Thoracic aorta (tissue), 2 donors: ENCODE measurements at places on chromosomes 1 and 21.

- DNase-seq: no peak
Observed at GRCh38 chr1:178232949-178233348, 139.0 kb downstream of the RASAL2 start.

DNA sequence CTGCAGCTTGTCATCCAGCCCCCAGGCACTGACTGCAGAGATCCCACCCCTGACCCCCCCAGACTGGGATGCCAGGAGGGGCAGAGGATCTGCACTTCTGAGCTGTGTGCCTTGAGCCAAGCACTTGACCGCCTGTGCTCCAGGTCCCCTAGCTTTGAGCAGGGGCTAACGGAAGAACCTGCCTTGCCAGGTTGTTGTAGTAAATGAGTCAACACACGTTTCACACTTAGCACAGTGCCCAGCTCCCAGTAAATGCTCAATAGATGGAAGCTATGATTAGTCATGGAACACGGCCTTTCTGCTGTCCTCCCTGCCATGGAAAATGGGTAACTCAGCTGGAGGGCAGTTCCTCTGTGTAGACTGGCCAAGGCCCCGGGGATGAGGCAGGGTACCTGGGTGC is 24.1 kb downstream of the IFFO2 start:
- no peak for DNase-seq

DNA sequence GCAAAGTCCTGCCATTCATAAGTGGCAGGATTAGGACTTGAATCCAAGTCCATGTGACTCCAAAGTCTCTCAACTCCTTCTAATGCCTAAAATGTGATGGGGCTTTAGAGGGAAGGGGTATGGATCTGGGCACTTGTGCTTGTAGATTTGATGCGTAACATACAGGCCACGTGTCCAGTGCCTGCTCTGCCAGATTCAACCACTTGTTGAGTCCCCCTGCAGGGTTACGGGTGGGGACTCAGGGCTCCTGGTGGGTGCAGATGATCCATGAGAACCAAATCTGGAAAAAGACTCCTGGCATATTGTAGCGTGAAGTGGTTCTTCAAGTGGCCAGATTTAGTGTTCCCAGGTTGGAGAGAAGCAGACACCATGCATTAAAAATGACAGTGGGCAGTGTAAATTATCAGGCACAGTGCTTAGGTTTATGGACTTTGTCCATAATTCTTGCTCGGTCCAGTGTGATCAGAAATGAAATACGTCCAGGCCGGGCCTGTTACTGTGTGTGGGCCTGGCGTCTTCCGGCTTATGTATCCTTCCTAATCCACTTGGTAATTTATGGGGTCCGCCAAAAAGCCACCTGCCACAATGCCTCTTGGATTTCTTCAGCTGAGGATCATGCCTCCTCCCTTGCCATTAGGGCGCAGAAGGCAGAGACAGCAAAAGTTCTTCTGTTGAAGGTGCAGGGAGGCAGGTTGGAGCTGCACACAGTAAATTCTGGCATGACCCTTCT is 51.2 kb upstream of the LRP8 start:
- DNase-seq: no peak

DNA sequence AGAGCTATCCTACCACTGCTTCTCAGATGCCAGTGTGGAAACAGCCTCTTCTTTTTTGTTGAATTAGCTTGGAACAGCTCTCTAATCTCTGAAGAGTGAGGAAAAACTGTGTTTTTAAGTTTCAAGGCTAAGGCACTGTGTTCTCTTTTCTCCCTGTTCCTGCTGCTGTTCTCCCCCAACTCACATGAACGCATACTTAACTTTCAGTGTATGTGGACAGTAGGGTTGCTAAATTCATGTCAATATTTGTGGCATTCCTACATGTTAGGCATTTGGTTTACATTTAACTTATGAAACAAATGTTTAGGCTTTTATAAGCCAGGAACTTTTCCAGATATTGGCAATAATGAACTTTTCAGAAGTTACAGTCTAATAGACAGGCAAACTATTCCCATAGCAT is 6.8 kb downstream of the BACH1 start:
- DNase-seq: no peak

GRCh38 chr1:2412773-2413494 is 570 bp upstream of the PEX10 start:
- no peak for DNase-seq

- no peak for DNase-seq
Observed at GRCh38 chr1:215599418-215600074, 32.4 kb downstream of the KCTD3 start.

DNA sequence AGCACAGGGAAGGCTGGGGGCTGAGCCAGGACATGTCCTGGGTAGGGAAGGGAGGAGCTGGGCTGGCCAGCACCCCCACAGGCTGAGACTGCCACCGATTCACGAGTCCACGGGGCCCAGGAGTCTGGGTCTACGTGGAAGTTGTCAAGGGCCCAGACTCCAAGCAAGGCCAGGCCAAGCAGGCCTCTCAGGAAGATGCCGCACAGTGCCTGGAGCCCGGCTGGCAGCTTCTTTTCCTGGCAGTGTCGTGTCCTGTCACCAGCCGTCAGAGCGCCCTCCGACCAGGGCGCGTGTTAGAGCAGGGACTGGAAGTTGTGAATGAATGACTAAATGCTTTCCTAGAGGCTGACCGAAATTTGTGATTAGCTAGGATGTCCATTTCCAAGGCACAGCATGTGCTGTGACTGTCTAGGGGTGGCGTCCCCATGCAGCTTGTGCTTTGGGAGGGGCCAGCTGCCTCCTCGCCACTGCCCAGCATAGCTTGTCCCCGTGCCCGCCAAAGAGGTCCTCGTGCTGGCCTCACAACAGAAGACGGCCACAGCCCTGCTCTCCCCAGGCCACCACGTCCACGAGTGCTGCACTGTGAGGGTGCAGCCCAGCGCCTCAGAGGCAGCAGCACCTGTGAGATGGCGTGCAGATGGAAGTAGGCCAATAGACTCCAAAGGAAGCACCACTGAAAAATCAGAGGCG is 147.4 kb upstream of the COL6A1 start:
- no peak for DNase-seq

- DNase-seq: no peak
Observed at GRCh38 chr1:9992910-9993309, 4.1 kb upstream of the RBP7 start.

DNA sequence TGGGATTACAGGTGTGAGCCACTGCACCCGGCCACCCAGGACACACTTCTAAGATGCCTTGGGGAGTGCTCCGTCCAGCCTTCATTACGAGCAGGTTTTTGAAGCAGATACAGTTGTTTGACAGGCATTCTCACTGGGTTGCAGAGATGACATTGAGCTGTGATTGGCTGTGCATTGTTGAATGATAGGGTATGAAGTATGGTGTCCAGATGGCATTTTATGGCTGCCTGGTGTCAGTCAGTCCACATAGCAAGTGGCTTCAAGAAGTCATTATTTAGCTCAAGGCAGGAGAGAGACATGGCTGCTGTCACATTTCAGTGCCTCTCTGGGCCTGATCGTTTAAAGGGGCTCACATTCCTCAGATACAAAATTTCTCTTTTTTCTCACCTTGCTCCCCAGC is 14.8 kb upstream of the PADI2 start:
- DNase-seq: no peak

GRCh38 chr1:26771643-26772321 is 16.0 kb upstream of the PIGV start:
- DNase-seq: no peak

GRCh38 chr1:229557200-229557850 is 1.2 kb downstream of the ABCB10 start:
- DNase-seq: no peak

DNA sequence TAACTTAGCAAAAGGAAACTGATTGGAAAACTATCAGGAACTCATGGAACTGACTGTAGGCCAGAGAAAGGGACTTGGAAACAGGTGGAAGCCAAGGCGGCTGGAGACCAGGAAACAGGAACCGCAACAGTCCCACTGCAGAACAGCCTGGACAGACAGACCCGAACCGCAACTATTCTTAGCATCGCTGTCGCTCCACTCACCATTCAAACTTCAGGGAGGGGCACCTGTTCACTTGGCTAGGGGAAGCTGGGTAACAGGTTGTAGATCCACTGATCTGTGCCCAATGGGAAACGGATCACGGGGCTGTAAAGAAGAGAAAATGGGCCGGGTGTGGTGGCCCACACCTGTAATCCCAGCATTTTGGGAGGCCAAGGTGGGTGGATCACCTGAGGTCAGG is 61.9 kb downstream of the CLSTN1 start:
- no peak for DNase-seq

DNA sequence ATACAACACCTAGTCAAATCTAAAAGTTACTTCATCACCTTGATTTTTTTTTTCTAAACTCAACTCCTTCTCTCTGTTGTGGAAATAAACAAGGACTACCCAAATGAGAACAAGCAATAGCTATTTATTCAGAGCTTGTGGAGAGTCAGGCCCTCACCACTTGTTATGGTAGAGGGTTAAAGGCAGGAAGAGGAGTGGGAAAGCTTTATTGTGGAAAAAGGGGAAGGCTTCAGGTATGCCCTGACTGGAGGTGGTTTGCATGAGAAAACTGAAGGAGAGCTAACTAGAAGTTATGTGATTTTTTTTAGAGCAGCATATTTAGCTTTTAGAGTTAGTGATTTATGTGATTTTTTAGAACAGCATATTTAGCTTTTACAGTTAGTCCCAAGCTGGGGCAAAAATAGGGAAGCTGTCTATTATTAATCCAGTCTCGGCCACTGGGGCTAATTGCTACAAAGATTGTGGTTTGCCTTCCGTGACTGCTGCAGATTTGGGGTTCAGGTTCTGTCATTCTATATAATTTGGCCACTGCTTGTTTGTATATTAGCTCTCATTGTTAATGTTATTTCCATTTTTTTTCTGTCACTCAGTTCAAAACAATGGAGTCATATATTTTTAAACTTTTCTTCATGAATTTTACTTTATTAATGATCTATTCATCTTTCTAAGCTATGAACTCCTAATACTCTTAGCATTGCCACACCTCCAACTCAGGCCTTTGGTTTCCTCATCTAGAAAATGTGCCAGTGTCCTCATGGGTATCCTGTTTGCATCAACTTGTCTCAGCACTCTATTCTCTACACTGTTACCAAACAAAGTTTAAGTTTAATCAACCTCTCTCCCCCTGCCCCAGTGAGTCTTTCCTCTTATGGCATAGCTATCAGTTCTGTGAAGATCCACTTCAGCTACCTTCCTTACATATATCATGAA is 713.0 kb downstream of the BRINP3 start:
- DNase-seq: no peak

GRCh38 chr1:163230827-163231226 is 28.1 kb upstream of the RGS5 start:
- no peak for DNase-seq

DNA sequence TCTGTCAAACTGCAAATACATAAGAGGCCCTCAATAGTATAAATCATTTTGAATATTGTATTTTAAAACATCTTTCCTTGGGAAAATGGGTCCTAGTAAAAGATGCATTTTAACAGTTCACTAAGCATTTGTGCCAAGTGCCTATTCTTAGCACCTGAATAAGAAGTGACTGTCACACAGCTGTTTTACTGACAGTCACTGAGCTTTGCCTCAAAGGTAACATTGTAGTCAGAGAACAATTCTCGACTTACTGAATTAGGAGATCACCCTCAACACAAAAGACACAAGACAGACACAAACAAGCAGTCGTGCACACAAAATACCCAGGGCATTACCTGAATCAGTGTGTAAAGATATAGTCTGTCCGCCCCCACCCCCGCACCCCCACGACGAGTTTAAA is 408 bp downstream of the ESRRG start:
- DNase-seq: no peak

DNA sequence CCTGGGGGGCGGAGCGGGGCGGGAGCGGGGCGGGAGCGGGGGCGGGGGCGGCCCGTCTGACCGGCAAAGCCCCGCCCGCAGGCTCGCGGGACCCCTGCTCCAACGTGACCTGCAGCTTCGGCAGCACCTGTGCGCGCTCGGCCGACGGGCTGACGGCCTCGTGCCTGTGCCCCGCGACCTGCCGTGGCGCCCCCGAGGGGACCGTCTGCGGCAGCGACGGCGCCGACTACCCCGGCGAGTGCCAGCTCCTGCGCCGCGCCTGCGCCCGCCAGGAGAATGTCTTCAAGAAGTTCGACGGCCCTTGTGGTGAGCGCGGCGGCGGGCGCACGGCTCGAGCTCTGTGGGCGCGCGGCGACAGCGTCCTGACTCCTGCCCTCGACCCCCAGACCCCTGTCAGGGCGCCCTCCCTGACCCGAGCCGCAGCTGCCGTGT is 21.2 kb downstream of the AGRN start:
- DNase-seq: no peak

GRCh38 chr1:65059930-65060538 is 88.0 kb upstream of the AK4 start:
- DNase-seq: no peak

DNA sequence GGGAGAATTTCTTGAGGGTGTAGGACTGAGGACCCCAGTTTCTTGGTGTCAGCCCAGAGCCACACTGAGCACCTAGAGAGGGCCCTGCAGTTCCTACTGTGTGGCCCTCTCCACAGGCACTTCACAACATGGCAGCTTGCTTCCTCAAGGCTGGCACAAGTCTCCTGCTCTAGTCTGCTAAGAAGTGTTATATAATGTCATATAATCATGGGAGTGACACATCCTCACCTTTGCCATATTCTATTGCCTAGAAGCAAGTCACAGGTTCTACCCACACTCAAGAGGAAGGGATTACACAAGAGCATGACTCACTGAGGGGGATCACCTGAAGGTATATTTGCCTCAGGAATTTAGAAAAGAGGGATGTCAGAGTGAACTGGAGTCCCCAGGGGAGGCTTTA is 5.5 kb upstream of the SNX27 start:
- no peak for DNase-seq

GRCh38 chr21:30209601-30210000 is 6.3 kb downstream of the CLDN8 start:
- no peak for DNase-seq

DNA sequence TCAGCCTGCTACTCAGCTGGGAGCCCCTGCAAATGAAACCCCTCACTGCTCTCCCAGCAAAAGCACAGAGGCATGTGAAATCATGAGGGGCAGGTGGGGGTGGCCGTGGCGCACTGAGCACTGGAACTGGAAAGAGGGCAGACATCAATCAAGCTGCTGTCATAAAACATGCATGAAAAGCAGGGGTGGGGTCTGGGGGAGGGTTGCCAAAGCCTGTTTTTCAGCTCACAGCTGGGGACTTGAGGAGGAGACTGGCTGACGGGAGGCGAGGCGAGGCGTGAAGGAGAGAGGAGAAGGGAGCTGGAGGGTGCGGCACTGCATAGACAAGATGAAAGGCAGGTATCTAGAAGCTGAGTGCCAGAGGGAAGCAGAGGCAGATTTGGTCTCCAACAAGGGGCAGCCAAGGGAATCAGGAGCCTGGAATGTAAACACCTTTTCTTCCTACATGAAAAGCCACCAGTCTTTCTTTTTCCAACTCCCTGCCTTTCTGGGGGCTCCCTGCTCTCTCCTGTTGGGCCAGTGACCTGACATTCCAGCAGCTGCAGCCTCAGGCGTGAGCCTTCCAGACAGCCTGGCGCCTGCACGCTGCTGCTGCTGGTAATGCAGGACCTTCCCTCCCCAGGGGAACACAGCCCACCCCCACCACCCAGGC is 87.0 kb downstream of the NMNAT2 start:
- DNase-seq: no peak

DNA sequence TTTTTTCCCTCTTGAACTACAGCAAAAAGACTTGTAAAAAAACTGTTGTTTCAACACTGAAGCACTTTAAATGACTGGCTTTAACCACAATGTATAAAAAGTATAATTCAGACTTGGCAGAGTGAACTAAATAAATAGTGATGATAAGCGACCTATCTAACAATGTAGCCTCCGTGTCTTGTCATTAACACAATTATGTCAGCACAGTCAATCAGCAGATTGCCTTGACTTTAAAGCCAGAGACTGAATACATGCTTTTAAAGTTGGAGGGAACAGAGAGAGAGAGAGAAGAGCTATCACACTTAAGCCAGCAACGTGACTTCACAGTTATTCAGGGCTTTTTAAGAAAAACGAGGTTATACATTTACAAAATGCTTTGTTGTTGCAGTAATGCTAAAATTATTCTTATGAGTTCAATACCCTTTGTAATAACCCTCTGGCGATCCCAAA is 378.1 kb downstream of the LMO4 start:
- no peak for DNase-seq
